MCF 10A (cell line): ENCODE measurements at places on chromosomes 1 and 21.

- DNase-seq, result peak; percentile 46
These were observed 30.9 kb upstream of the CCDC17 start for GRCh38 chr1:45654540-45655280.

- no peak for DNase-seq
These were observed 5.1 kb upstream of the SLAMF7 start for GRCh38 chr1:160733898-160734297.

GRCh38 chr1:6970221-6970620 is 185.0 kb downstream of the CAMTA1 start:
- no peak for DNase-seq

DNA sequence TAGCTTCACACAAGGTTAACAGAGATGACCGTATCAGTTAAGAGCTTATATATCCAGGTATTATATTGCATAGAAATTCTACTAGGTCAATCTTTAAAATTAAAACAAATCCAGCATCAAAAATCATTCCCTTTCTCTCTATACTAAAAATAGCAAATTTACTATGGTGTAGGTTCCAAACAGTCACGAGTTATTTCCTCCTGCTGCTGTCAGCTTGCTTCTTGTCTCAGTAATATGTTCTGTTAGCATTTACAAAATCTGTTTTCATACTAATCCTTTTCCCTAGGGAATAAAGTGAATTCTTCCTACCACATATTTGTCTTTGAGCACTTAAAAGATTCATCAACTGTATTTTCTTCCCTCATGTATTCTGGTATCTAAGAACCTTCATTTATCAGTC is 2.5 kb downstream of the WDR26 start:
- no peak for DNase-seq

DNA sequence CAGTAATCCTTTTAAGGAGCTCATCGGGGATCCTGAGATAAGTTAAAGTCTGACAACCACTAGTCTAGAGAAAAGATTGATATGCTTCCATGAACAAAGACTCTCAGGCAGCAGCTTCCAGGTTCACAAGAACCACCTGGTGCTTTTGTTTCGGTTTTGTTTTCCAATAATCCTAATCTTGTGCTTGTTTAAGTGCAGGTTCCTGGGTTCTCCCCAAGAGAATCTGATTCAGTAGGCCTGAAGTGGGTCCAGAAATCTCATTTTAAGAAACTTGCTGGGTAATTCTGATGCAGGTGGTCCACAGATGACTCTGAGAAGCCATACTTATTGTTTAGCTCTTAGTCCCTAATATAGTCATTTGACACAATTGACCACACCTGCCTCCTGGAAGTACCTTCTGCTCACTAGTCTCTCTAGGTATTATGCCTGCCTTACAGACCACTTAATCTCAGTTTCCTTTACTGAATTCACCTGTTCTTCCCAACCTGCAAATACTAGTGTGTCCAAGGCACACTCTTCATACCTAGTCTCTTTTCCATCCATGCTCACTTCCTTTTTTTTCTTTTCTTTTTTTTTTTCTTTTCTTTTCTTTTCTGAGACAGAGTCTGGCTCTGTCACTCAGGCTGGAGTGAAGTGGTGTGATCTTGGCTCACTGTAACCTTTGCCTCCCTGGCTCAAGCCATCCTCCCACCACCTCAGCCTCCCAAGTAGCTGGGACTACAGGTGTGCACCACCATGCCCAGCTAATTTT is 20.5 kb upstream of the FRRS1 start:
- no peak for DNase-seq

DNA sequence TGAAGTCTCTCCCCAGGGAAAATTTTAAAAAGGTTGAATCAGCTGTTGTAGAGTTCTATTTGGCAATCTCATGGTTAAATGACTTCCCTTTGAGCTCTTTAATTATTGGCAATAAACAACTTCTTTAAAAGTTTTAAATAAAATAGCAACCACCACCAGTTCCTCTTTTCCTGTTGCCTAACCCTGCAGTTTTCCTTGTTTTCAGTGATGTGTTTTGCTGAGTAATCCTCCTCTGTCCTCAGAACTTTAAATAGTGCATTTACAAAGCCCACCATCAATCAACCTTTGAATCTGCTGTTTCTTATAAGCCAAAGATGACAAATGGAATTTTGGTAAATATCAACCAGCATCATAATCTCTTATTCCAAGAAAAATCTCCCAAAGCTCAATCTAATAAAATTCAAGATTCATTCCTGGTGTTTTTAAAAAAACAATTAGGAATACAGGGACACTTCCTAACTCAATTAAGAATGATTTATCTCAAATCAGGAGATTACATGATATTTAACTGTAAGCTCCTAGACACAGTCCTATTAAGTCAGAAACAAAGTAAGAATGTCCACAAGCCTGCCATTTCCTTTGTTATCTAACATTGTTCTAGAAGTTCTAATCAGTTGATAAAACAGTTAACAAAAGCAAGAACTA is 14.8 kb downstream of the AVPR1B start:
- DNase-seq, result no peak
